ENCODE measurements at places on chromosomes 4 and X. TPM values are rescaled to one million over a fixed set of nuclear protein-coding genes. Genes with fewer than 3 reads are reported as not detected.

Gene PCDH18
- total RNA-seq, result 492 TPM

Gene MAGEA10
- total RNA-seq, result not detected

Gene RAB41
- total RNA-seq, result not detected

Gene PLXNA3
- total RNA-seq, result 23.8 TPM

Gene PHEX
- 0.24 TPM for total RNA-seq

Gene UGT2B10
- not detected for total RNA-seq

Gene PCYT1B
- total RNA-seq, result 1.6 TPM

Gene ADRA2C
- total RNA-seq, result 0.49 TPM

Gene CSN2
- total RNA-seq, result not detected

Gene CACNA1F
- not detected for total RNA-seq

Gene CT45A3
- total RNA-seq, result not detected

Gene MAGED2
- 308 TPM for total RNA-seq

Gene C4orf51
- total RNA-seq, result not detected

Gene KCNE5
- 0.24 TPM for total RNA-seq

Gene MRFAP1
- total RNA-seq, result 92.4 TPM

Gene AFF1
- 32.1 TPM for total RNA-seq

Gene TXK
- total RNA-seq, result 0.32 TPM

Gene HUWE1
- 160 TPM for total RNA-seq

Gene SLC2A9
- total RNA-seq, result 1.6 TPM

Gene KLKB1
- total RNA-seq, result not detected

Gene CXCL3
- total RNA-seq, result 5.2 TPM

Gene STATH
- not detected for total RNA-seq

Gene EIF4E
- total RNA-seq, result 87.6 TPM

Gene HSFX4
- not detected for total RNA-seq

Gene MAGEA8
- not detected for total RNA-seq

Gene ARX
- not detected for total RNA-seq

Gene SPINK2
- not detected for total RNA-seq

Gene GATA1
- not detected for total RNA-seq

Gene ENAM
- total RNA-seq, result under 0.01 TPM
